ENCODE measurements at places on chromosomes 6 and 20.
A peak's percentile ranks its signal among the peaks of the same experiment; 100 is the strongest.

DNA sequence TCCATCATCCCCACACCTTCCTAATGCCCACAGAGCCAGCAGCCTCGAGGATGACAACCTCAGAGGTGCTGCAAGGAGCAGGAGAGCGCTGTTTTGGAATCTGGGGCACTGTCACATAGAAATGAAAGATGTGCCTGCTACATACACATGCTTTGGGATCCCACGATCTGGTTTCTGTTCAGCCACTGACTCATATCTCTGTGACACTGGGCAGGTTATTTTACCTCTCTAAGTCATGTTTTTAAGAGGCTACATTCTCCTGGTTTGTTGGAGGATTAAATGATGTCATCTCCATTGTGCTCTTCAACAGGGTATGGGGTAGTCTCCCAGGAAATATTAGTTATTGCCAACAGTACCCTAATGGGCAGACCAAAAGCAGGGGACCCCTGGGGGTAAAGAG lies 32.6 kb upstream of the TAB2 start:
- no peak for DNase-seq

DNA sequence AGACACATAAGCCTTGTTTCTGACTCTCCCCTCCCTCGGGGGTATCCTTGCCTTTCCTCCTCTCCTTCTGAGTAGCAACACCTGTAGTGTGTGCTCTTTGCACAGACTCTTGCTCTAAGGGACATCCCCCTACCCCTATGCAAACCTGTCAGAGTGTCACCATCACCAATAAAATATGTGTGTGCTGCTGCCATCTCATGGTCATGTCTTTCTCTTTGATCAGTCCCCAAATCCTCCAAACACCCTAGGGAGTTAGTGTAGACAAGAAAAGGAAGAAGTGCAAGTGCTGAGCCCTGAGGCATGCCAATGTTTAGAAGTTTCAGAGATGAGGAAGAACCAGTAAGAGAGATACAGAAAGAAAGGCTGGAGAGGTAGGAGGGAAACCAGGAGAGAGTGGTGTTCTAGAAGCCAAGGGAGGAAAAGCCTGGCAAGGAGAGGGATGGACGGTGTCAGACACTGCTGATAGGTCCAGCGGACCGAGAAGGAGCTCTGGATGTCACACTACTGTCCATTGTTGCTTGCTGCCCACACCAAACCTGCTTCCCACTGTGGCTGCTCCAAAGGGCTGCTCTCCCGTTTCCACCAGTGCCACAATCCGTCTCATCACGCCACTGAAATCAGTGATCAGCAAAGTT lies 16.4 kb downstream of the TRMT6 start:
- no peak for DNase-seq

DNA sequence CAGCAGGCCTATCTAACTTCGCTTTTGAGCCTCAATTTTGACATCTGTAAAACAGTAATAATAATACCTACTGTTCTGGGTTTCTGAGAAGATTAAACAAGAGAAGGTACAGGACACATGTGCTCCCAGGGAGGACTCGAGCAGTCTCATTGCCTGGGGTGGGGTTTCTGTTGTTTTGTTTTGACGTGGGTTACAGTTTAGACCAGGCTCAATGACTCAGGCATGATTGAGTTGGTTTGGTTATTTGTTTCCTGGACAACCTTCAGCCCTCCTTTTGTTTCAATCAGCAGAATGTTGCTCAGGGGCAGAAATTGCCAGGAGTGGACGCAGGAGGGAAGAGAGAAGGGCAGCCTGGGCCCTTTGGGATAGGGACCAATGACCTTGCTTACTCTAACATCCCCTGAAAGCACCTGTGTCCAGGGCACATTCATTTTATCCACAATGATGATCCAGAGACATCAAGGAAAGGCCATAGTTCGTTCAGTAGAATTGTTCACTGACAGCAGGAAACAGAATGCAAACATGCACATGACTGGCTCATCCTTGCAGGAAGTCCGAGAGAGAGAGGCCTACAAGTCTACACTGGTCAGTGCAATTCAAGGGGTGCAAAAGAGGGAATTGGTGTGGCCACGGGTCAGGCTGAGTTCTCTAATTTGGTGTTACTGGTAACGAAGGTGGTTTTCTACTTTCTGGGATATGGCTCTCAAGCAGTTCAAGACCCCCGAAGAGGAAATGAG lies 74.5 kb upstream of the MRPS10 start:
- DNase-seq = no peak

GRCh38 chr20:43389211-43389610 lies 68.5 kb upstream of the SRSF6 start:
- no peak for DNase-seq

DNA sequence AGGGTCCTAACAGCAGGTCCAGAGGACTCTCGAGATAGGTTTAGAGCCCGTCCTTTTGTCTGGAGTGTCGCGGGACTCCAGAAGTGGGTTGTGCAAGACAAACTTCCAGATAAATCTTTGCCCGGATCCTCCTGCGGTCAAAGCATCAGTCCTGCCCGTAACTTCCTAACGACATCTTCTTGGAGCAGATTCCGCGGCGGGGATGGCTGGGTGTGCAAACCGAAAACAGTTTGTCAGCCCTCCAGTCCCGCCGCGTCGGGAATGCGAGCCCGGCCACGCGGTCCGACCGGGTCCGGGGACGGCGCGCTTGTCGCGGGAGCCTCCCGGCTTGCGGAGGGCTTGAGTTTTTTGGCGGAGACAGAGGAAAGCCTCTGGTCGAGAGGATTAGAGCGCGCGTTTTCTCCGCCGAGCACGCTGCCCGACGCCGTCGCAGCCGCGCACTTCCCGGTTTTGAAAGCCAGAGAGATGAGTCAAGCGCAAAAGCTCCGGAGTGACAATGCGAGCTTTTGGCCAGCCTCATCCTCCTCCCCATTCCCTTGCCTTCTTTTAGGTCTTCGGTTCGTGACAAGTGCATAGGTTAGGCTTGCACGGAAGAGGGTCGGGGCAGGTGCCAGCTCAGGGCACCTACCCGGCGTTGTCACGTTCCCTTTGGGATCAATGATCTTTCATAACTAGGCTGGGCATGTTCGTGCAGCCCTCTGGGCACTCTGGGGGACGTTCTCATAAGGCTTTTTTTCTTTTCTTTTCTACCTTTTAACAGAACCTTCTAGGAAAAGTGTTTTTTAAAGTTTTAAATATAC lies 91.3 kb upstream of the PRDM1 start:
- DNase-seq = peak; percentile 33

DNA sequence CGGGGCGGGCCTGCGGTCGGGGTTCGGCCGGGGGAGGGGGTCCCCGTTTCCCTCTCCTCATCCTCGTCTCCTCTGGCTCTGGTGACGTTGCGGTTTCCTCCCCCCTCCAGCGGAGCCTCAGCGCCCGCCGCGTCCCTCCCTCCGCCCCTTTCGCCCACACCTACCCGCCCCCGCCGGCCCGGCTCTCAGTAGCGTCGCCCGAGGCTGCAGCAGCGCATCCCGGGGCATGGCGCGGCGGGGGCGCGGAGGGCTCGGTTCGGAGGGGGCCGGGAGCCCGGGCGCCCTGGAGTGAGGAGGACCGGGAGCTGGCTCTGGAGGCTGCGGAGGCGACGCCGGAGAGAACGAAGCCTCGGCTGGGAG lies at the start of gene DSE:
TSS of gene DSE (plus strand) at position 188 of the 360 bp plus-strand sequence. CDS start 28,304 bp downstream, outside the sequence.
- peak; percentile 42 for DNase-seq

DNA sequence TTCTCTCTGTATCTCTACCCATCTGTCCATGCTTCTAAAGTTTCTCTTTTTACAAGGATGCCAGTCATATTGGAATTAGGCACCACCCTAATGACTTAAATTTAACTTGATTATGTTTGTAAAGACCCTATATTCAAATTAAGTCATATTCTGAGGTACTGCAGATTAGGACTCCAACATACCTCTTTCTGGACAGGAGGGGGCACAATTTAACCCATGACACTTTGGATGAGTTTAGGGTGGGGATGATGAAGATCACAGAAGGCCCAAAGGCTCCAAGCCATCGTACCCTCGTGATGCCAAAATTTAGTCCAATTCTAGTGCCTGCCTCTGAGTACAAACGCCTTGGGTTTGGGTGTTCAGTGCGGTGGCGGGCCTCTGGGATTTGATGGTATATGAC lies 15.0 kb upstream of the NKX2-2 start:
- DNase-seq = no peak

GRCh38 chr6:37779111-37779800 lies 40.3 kb upstream of the ZFAND3 start:
- DNase-seq = no peak

DNA sequence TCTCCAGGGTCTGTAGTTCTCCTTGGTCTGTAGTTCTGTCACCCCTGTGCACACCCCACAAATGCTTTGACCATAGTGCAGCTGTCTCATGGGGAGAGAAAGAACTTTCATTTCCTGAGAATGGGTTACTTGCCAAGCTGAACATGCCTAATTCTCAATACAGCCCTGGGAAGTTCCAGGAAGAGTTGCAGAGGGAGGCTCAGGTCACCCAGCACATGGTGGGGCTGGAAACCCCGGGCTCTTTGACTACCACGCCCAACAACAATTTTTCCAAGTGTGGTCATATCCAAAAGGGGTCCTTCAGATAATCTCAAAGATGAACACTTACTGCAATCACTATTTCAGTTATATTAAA lies 2.2 kb upstream of the PTPRA start:
- DNase-seq = no peak

GRCh38 chr20:3896302-3896701 lies 7.1 kb downstream of the PANK2 start:
- DNase-seq = no peak

DNA sequence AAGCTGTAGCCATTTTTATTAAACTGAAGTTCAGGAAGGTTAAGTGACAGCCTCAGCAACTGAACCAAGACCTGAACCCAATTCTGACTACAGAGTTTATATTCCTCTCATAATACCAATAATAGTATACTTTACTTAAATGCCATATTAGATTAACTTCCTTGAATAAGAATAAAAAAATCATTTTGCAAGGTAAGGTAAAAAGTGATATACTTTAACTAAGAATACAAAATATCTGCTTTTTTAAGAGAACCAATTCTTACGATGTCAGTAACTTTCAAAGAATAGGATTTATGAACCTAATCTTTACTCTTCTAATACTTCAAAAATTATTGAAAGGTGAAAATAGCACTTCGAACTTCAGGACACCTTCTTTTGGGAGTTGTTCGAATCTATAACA lies 3.7 kb downstream of the RAD21L1 start:
- no peak for DNase-seq

DNA sequence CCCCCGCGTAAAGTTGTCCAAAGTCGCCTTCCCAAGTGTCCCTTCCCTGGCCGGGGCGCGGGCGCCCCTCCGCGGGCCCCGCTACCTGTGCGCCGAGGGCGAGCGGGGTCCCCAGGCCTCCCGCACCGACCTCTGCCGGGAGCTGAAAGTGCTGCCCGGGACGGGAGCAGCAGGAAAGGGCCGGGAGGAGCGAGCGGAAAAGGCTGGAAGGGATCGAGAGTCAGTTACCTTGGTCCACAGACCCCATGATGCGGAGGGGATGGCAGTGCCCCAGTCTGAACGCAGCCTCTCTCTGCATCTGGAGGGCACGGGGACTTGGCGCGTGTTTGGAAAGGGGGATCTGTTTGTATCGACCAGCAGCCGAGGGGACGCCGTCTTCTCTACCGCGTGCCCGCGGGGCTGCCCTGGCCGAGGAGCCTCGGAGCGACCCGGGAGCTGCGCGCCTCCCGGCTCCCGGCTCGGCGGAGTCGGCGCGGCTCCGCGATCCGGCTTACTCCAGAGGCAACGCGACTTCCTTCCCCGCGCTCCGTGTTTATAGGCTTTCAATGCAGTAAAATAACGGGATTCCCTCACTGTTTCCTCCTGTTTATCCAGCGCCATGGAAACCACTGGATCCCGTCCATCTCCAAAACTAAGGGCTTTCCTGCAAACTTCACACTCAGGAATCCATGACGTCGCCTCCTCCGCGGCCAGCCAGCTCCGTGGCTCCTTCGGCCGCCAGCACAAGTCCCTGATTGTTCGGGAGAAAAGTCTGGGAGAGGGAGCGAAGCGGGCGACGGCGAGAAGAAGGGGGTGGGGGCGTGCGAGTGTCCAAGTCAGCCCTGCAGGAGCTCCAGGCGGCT lies 20.0 kb upstream of the NFATC2 start:
- peak; percentile 1 for DNase-seq

DNA sequence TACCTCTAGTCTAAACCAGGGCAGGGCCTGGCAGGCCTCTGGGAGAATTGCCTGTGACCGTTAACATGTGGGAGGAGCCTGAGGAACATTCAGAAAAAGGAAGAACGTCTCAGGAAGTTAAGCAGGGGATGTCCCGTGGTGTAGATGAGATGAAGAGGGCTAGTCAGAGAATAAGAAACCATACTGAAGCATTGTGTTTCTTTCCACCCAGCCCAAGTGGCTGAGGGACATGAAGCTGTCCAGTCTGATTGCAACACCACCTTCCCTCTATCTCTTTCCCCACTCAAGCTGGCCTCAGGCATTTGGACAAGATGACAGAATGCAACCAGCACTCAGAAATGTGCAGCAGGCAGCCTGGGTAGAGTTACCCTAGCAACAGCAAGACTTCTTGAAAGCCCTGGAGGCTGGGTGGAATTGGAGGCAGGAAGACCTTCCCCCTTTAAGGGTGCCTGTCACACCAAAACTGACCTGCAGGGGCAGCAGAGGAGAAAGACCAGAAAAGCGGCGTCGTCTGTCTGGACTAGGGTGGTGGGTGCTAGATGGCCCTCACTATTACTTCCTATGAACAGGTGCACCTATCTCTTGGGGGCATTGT lies 186.1 kb downstream of the UNC5CL start:
- DNase-seq = no peak

DNA sequence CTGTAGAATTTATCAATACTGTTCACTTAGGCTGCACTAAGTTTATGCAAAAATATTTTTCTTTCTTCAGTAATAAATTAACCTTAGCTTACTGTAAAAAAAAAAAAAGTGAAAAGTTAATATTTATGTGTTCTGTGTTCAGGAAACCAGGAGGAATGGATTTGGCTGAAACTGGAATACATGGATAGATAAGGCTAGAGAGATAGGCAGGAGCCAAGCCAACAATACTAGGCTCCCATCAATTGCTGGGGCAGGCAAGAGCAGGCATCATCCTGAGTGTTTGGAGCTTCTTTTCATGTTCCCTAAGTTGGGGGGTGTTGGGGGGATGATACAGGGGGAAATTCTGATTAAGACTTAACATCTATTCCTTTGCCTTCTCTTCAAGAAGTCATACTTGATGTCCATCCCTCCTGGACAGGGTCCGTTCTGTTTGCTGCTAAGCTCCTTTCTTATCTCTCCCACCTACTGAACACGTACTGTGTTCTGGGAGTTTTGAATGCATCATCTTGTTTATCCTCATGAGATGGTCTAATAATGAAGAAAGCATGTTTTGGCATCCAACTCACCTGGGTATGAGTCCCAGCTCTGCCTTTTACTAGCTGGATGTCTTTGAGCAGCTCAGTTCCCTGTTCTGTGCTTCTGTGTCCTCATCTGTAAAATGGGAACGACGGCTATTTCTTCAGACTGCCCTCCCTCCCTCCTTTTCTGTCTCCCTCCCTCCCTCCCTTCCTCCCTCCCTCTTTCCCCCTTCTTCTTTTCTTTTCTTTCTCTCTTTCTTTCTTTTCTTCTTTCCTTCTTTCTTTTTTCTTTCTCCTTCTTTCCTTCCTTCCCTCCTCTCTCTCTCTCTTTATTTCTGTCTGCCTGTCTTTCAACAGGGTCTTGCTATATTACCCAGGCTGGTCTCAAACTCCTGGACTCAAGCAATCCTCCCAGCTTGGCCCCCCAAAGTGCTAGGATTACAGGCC lies 6.4 kb upstream of the PROCR start:
- DNase-seq = no peak

- DNase-seq = no peak
These were observed 7.4 kb downstream of the C6orf120 start for GRCh38 chr6:169709293-169709692.

- DNase-seq = no peak
These were observed 36.4 kb downstream of the PLAGL1 start for GRCh38 chr6:143971482-143972205.
